ENCODE measurements at places on chromosomes 1 and 21. TPM values are rescaled to one million over a fixed set of nuclear protein-coding genes. Genes with fewer than 3 reads are reported as not detected.

- DNase-seq = no peak
Measured at GRCh38 chr1:51222136-51222787, 13.8 kb upstream of the RNF11 start.

GRCh38 chr1:222369148-222369547 lies 178.8 kb downstream of the HHIPL2 start:
- no peak for DNase-seq

CCDC17 gene
- total RNA-seq = 0.16 TPM

GNPAT gene
- 128 TPM for total RNA-seq
